EL (cell line): ENCODE measurements at places on chromosomes 12 and 14.

DNA sequence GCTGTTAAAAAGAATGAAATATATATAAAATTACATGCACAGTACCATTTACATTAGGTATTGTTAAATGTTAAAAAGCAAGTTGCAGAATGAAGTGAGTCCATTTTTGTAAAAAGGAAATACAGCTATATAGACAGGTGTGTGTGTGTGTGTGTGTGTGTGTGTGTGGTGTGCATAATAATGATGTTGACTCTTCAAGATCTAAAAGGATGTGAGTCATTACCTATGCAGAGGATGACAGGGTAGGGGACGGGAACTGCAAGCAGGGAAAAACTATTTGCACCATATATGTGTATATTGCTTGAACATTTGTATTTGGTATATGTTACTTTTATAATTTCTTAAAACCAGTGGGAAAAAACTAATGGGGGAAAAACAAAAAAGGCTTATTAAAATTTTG, 3.1 kb downstream of the C14orf39 start:
- no peak for DNase-seq

DNA sequence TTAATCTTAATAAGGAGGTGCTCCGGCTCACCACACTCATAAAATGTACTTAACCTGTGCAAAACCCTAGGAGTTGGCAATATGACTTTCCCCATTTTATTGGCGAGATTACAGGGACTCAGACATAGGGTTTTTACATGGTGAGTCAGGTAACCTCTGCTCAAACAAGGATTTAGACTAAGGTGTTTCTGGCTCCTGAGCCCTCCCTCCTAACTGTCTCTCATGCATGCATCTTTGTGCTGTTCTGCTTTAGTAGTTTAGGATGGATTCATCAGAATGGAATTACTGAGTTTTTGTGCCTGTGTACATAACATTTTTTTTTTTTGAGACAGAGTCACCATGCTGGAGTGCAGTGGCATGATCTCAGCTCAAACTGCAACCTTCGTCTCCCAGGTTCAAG, 993.3 kb upstream of the TMEM132C start:
- peak; percentile 75 for DNase-seq

GRCh38 chr12:71804505-71804904, 35.1 kb upstream of the TBC1D15 start:
- no peak for DNase-seq

DNA sequence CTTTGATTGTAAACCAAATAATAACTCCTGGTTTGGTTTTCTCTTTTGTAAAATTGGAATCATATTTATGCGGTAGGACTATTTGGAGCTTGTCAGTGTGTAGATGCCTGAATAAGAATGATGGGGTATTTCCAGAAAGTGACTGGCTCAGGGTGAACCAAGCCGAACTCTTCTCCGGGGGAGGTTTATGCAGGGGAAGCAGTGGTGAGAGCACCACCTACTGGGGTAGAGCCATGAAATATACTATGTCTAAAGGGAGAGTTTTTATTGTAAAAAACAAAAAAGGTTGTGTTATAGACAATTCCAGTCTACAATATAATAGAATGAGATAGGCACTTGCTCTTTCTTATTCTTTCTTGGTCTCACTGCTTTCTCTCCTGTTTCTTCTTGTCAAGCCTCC, 222.9 kb upstream of the SLC16A7 start:
- peak; percentile 8 for DNase-seq

- peak; percentile 21 for DNase-seq
Measured at GRCh38 chr12:123151457-123152454, 866 bp upstream of the PITPNM2 start.

- DNase-seq: no peak
Measured at GRCh38 chr14:76669770-76670169, 91.5 kb upstream of the VASH1 start.

GRCh38 chr12:120630104-120630892, 10.1 kb upstream of the CABP1 start:
- DNase-seq: no peak

DNA sequence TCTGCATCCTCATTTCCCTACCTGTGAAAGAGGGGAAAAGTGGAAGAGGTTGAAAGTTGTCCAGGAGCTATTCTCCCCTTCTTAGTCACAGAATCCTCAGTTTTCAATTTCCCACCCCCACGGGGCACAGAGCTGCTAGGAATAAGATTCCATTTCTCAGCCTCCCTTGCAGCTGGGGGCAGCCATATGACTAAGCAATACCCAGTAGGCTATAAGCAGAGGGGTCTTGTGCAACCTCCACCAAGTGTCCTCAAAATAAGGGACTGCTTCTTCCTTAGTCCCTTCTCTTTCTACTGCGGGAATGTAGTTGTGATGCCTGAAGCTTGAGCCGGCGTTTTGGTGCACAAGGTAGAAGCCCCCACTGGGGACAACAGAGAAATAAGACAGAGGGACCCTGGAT, 40.9 kb downstream of the VWF start:
- no peak for DNase-seq

- DNase-seq: peak; percentile 58
Measured at GRCh38 chr14:75279153-75279762, 630 bp downstream of the FOS start.

DNA sequence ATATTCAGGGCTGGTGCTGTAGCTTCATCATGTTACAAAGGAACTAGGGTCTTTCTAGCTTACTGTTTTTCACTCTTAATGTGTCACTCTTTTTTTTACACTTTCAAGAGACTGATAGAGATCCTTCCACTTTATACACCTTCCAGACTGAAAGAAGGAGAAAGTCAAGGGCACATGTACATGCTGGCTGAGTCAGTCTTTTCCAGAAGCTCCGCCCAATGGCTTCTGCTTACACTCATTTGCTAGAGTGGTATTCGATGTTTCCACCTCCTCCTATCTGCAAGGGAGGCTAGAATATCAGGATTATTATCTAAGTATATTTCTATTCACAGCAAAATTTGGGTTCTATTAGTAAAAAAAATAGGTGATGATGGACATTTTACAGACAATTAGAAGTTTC, 325.8 kb upstream of the OR4E1 start:
- no peak for DNase-seq
